ENCODE measurements at places on chromosomes 7 and 10. TPM values are rescaled to one million over a fixed set of nuclear protein-coding genes. Genes with fewer than 3 reads are reported as not detected.

The WEE2 gene
- total RNA-seq, result not detected

The ADCY1 gene
- total RNA-seq, result 0.34 TPM

GRCh38 chr10:5575144-5575481 is 50.4 kb downstream of the CALML3 start:
- H3K27me3 ChIP-seq, result no peaks in the 10 kb centered on the region
- no peak for DNase-seq
- no peaks in the 10 kb centered on the region for H3K4me1 ChIP-seq
- H3K27ac ChIP-seq, result no peak overlapping the region
- no peaks in the 10 kb centered on the region for H3K36me3 ChIP-seq

- H3K27ac ChIP-seq, result no peak overlapping the region
- H3K4me1 ChIP-seq, result no peaks in the 10 kb centered on the region
- H3K4me3 ChIP-seq, result no peak overlapping the region
Observed at GRCh38 chr7:78530351-78530750, 731.8 kb downstream of the PHTF2 start.

DNA sequence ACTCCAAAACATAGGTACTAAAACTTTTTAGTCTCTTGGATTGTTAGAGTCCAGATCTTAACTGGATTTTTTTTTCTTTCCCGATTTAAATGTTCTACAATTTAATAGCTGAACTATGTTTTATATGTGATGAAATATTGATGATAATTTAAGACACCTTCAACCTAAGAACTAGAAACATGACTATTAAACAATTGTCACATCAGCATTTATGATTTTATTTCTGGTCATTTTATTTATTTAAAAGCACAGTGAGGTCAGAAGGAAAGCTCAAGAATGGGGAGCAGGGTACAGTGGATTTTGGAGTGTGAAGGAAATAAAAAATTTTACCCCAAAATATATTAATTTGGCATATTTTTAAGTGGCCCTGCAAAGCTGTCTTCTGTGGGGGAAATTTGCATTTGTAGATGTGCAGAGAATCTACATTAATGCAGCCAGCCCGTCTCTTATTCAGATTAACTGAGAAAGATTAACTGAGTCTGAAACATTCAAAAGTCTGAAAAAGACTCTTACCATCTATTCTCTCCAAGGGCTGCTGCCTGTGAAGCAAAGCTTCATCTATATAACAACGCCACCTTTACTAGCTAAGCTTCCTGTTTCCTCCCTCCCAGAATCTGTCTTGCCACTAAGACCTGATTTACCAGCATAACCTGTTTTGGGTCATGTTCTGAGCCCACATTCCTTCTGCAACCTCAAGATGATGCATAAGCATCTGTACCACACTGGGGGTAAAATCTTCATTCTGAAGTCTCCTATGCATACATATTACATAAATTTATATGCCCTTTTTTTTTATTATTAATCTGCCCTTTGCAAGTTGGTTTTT is 86.4 kb downstream of the TMEM106B start:
- no peaks in the 10 kb centered on the region for H3K27me3 ChIP-seq
- DNase-seq, result no peak
- H3K36me3 ChIP-seq, result no peaks in the 10 kb centered on the region
- H3K4me3 ChIP-seq, result no peak overlapping the region

DNA sequence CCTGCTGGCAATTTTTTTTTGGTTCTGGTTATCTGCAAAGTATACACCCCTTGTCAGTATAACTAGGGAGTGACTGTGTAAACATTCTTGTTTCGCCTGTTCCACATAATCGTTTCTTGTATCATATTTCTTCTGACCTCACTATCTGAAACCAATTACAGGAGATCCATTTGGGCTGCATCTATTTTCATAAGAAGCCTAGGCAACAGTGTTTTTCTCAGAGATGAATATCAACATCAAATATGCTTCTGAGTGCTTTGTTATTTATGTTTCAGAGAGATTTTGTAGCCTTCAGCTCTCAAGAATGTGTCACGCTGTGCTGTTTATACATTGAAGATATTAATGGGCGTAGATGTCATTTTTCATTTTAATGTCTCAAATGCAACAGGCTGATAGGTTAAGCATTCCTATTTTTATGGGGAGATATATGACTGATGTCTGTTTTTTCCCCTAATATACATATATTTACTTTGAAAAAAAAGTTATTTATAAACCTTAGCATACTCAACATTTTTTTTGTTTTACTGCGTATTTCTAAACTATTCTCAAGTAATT is 115.5 kb downstream of the FOXP2 start:
- H3K4me1 ChIP-seq, result peaks cover 6% of the 10 kb centered on the region
- no peaks in the 10 kb centered on the region for H3K27me3 ChIP-seq
- H3K36me3 ChIP-seq, result no peaks in the 10 kb centered on the region

The ZFAND2A gene
- total RNA-seq, result 23.3 TPM

DNA sequence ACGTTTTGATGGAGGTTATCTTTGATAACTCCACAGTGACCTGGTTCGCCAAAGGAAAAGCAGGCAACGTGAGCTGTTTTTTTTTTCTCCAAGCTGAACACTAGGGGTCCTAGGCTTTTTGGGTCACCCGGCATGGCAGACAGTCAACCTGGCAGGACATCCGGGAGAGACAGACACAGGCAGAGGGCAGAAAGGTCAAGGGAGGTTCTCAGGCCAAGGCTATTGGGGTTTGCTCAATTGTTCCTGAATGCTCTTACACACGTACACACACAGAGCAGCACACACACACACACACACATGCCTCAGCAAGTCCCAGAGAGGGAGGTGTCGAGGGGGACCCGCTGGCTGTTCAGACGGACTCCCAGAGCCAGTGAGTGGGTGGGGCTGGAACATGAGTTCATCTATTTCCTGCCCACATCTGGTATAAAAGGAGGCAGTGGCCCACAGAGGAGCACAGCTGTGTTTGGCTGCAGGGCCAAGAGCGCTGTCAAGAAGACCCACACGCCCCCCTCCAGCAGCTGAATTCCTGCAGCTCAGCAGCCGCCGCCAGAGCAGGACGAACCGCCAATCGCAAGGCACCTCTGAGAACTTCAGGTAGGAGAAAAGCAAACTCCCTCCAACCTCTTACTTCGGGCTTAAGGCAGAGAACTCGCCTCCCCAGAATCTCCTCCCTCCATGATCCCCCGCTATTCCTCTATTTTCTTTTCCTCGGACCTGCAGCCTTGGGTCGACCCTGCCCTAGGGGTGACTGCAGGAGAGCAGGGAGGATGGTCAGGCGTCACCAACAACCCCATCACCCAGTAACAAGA is at the start of gene SERPINE1:
TSS of gene SERPINE1 (plus strand) at position 454 of the 809 bp plus-strand sequence. CDS start 1,290 bp downstream, outside the sequence.
- peak within 1 kb of the TSS; percentile 72 for H3K27ac ChIP-seq
- H3K4me1 ChIP-seq, result peaks cover 25% of the 10 kb centered on the region
- H3K27me3 ChIP-seq, result no peaks in the 10 kb centered on the region
- no peaks in the 10 kb centered on the region for H3K36me3 ChIP-seq
- peak within 1 kb of the TSS; percentile 50 for H3K4me3 ChIP-seq

DNA sequence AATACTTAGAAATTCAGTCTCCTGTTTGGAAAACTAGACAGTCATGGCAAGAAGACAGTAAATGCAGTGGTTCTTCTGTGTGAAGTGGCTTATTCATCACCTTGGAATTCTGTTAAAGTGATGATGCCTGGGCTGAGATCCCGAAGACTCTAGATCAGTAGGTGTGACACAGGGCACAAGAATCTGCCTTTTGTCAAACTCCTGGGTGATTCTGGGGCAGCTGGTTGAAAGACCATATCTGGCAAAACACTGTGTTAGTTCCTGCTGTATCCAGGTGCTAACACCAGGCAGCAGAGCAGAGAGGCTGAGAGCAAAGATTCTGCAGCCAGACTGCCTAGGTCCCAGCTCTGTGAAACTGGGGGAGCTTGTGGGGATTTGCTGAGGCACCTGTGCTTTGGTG is 26.5 kb downstream of the MRC1 start:
- no peak for DNase-seq
- H3K27ac ChIP-seq, result no peak overlapping the region
- no peak overlapping the region for H3K4me3 ChIP-seq
- no peaks in the 10 kb centered on the region for H3K4me1 ChIP-seq

- no peak overlapping the region for H3K4me3 ChIP-seq
- H3K4me1 ChIP-seq, result no peaks in the 10 kb centered on the region
- no peak overlapping the region for H3K27ac ChIP-seq
- DNase-seq, result no peak
- no peaks in the 10 kb centered on the region for H3K27me3 ChIP-seq
- H3K36me3 ChIP-seq, result no peaks in the 10 kb centered on the region
Observed at GRCh38 chr7:133561396-133561795, 308.5 kb downstream of the EXOC4 start.

- H3K27me3 ChIP-seq, result no peaks in the 10 kb centered on the region
- no peaks in the 10 kb centered on the region for H3K4me1 ChIP-seq
- H3K27ac ChIP-seq, result no peak overlapping the region
- no peak overlapping the region for H3K4me3 ChIP-seq
- no peak for DNase-seq
Observed at GRCh38 chr10:86815035-86815617, 58.7 kb downstream of the BMPR1A start.

DNA sequence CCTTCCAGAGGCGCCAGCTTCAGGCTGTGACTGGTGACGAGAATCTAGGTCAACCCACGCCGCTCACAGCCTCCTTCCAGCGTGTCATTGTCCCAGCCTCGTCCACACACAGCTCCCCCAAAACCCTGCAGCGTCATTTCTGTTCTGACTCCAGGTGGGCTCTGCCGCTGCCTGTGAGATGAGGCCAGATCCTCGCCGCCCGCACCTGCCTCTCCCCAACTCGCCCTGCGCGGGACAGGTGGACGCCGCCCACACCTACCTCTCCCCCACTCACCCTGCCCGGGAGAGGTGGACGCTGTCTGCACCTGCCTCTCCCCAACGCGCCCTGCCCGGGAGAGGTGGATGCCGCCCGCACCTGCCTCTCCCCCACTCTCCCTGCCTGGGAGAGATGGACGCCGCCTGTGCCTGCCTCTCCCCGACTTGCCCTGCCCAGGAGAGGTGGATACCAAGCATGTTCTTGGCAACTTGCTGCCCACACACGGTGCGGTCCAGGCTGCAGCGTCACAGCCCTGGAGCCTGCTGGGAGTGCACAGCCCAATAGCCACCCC is 32.0 kb upstream of the CFAP46 start:
- H3K4me3 ChIP-seq, result no peak overlapping the region
- H3K4me1 ChIP-seq, result no peaks in the 10 kb centered on the region
- H3K36me3 ChIP-seq, result no peaks in the 10 kb centered on the region
- peaks cover 3% of the 10 kb centered on the region for H3K27me3 ChIP-seq
- H3K27ac ChIP-seq, result no peak overlapping the region

- DNase-seq, result peak; percentile 59
- H3K36me3 ChIP-seq, result no peaks in the 10 kb centered on the region
- H3K27ac ChIP-seq, result no peak overlapping the region
- no peaks in the 10 kb centered on the region for H3K4me1 ChIP-seq
- no peak overlapping the region for H3K4me3 ChIP-seq
- no peaks in the 10 kb centered on the region for H3K27me3 ChIP-seq
Observed at GRCh38 chr7:51141451-51142003, 175.1 kb downstream of the COBL start.

The SCART1 gene
- 4.8 TPM for total RNA-seq

- no peak overlapping the region for H3K4me3 ChIP-seq
- no peak overlapping the region for H3K27ac ChIP-seq
- DNase-seq, result no peak
- no peaks in the 10 kb centered on the region for H3K36me3 ChIP-seq
- H3K27me3 ChIP-seq, result no peaks in the 10 kb centered on the region
Observed at GRCh38 chr10:77085344-77085743, 552.3 kb downstream of the KCNMA1 start.

The GHRHR gene
- not detected for total RNA-seq

DNA sequence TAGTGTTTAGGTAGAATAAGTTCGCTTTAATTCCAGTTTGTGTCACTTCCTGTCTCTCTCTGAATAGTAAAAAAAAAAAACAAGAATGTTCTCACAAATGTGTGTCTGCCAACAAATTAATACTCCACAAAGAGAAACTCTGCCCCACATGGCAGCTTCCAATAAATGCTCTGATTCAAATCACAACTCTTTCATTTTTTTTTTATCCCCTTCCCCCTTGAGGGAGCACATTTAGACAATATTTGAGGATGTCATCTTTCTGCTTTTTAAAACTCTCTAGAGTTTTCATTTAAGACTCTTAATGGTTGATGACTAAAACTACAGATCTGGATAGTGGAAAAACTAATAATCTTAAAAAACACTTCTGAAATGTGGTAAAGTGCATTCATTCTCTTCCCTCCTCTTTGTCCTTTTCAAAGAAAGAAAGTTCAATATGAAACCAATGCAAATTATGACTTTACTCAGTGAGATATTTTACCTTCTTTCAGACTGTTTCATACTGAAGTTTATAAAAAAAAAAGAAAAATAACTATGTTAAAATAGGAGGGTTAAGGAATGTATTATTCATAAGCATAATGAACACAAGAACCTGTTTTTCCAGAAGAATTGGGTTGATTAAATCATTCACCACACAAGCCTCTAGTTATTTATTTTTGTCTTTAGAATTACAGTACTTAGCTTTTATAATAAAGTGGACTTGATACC is 42.3 kb downstream of the ARID5B start:
- H3K27me3 ChIP-seq, result no peaks in the 10 kb centered on the region
- peaks cover 36% of the 10 kb centered on the region for H3K36me3 ChIP-seq
- H3K27ac ChIP-seq, result no peak overlapping the region
- no peak overlapping the region for H3K4me3 ChIP-seq
- peaks cover 2% of the 10 kb centered on the region for H3K4me1 ChIP-seq

The ABCB1 gene
- 3.2 TPM for total RNA-seq

- no peaks in the 10 kb centered on the region for H3K4me1 ChIP-seq
- peak overlapping the region; percentile 74 for H3K4me3 ChIP-seq
- DNase-seq, result no peak
- peak overlapping the region; percentile 85 for H3K27ac ChIP-seq
- no peaks in the 10 kb centered on the region for H3K27me3 ChIP-seq
Observed at GRCh38 chr10:21172542-21172929, 275.4 kb upstream of the NEBL start.

- H3K36me3 ChIP-seq, result no peaks in the 10 kb centered on the region
- H3K27me3 ChIP-seq, result no peaks in the 10 kb centered on the region
- no peak overlapping the region for H3K27ac ChIP-seq
- peaks cover 18% of the 10 kb centered on the region for H3K4me1 ChIP-seq
Observed at GRCh38 chr7:34157137-34157536, 251.8 kb downstream of the BMPER start.

The CTNNA3 gene
- total RNA-seq, result 0.03 TPM

DNA sequence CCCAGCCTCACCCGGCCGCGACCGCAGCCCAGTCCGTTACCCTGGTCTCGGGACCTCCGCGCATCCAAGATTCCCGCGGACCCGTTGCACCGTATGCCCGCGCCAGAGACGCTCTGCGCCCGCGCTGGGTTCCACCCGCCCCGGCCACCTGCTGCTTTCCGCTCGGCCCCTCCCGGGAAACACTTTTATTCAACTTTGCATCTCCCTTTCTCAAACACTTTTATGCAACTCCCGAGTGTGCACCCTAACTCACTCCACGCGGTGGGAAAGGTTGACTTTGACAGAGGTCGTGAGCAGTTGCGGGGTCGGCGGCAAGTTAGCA is at the start of gene ODAD2:
TSS of gene ODAD2 (minus strand) at position 126 of the 322 bp plus-strand sequence. CDS start 3,937 bp downstream, outside the sequence.
- no peak within 1 kb of the TSS for H3K27ac ChIP-seq
- peaks cover 5% of the 10 kb centered on the region for H3K4me1 ChIP-seq
- H3K4me3 ChIP-seq, result peak within 1 kb of the TSS; percentile 67
- no peaks in the 10 kb centered on the region for H3K27me3 ChIP-seq

The FFAR4 gene
- 4.7 TPM for total RNA-seq
